ENCODE measurements at places on chromosomes 16 and 17.

- no peak for DNase-seq
Measured at GRCh38 chr17:59347975-59348391, 16.5 kb downstream of the YPEL2 start.

DNA sequence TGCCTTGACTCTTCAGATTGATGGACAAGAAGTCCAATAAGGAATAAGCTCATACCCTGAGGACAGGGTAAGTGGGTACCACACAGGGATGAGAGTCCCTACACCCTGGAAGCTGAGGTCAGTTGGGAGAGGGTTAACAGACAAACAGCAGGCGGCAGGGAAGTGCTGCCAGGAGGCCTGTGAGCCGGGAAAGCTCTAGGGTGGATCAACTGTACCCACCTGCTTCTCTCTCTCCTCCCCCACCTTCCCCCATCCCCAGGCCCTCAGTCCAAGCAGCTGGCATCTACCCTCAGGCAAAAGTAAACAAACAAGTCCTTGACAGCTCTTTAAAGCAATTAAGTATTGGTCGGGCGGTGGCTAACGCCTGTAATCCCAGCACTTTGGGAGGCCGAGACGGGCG lies 20.7 kb upstream of the MYLK3 start:
- DNase-seq: no peak

GRCh38 chr17:45270828-45271418 lies 9.0 kb upstream of the SPATA32 start:
- peak; percentile 40 for DNase-seq

GRCh38 chr17:4412933-4413831 lies 20.6 kb upstream of the SPNS3 start:
- DNase-seq: peak; percentile 74

- no peak for DNase-seq
Measured at GRCh38 chr16:60271025-60271771, 1537.1 kb upstream of the GOT2 start.

GRCh38 chr17:55842405-55843158 lies 91.7 kb downstream of the PCTP start:
- DNase-seq: no peak

DNA sequence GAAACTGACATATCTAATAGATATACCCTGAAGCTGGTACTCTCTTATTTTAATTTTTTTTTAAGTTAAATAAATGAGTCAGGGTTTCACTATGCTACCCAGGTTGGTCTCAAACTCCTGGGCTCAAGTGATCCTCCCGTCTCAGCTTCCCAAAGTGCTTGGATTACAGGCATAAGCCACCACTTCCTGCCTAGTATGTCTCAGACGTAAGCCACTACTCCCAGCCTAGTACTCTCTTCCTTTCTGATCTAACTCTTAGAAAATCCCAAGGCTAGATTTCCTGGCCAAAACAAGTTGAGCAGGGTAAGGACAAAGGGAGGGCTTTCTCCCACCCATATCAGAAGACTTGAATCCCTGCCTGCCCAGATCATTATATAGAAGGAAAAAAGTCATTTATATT lies 33.7 kb downstream of the HOXB1 start:
- no peak for DNase-seq

- no peak for DNase-seq
Measured at GRCh38 chr16:65965628-65966027, 400.9 kb upstream of the CDH5 start.

GRCh38 chr17:17028059-17028877 lies 14.0 kb upstream of the MPRIP start:
- DNase-seq: no peak

DNA sequence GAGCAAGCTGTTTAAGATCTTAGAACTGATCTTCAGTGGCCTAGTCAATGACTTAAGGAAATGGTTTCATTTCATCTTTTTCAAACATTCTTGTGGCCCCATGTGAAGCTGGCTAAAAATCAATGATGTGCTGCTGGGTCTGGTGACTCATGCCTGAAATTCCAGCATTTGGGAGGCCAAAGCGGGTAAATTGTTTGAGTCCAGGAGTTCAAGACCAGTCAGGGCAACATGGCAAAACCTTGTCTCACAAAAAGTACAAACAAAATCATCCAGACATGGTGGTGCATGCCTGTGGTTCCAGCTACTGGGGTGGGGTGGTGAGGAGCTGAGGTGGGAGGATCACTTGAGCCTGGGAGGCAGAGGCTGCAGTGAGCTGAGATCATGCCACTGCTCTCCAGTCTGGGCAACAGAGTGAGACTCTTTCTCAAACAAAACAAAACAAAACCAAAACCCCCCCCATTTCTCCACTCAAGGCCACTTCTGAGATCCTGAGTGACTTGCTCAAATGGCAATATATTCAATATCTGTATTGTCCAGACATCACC lies 17.4 kb upstream of the COL1A1 start:
- DNase-seq: no peak

DNA sequence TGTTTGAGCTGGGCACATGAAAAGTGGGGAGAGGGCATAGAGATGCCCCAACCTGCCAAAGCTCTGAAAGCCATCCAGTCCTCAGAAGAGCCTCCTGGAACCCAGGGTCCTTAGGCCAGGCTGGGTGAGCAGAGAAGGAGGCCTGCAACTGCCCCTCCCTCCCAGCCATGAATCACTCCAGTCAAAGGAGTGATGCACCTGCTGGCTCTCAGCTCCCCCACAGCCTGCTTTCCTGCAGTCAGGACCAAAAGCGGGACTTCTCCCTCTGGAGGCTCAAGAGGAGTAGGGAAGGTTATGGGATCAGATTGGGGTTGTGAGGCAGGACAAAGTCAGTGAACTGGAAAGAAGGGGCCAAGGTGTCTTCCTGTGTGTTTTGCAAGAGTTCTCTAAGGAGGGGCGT lies 145.6 kb downstream of the TMEM132E start:
- no peak for DNase-seq

GRCh38 chr16:88905563-88905962 lies 39.1 kb upstream of the PABPN1L start:
- no peak for DNase-seq

DNA sequence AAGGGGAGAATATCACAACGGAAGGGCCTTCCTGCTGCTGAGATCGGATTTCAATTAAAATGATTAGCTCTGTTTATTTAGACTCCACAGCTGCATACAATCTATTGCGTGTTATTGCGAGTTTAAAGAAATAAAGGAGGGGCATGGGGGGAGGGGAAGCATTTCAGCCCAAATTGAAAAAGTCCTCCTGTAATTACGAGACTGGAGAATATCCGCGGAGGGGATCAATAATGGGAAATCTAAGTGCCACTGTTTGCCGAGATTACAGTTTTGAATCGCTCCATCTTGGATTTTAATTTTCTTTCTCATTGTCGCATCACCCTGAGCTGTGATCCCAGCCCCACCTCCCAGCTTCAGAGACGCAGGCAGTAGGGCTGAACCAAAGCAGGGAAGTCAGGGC lies 15.7 kb upstream of the RPL38 start:
- DNase-seq: no peak

DNA sequence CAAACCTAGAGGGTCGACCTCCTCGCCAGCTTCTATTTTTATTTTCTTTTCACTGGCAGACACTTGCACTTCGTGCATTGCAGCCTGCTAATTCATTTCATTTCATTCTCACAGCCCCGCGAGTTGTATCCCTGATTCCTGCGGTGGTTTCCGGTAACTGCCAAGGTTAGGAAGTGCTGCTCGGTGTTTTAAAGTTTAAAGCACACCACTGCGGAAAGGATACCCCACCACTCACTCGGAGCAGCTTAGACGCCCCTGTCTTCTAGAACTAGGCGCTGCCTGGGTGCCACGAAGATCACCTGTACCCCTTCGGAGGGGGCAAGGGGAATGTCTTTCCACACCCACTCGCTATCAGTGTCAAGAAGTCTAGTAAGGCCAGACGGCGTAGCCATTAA lies 509 bp downstream of the CNEP1R1 start:
- DNase-seq: peak; percentile 13

DNA sequence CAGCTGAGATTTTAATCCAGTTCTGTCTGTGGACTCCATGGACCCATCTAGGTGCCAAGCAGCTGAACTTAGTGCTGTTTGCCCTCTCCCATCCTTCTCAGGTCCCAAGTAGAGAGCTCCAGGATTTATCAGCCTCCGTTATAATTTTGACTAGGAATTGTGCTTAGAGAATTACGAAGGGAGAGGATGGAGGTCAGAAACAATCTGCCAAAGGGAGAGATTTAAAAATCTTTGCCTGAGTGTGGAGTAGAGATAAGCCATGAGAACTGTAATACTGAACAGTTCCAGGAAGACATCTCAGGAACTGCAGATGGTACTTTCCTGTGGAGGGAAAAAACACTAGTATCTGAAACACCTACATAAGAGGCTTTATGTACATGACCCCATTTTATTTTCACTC lies 27.0 kb downstream of the CEP95 start:
- no peak for DNase-seq

GRCh38 chr17:36944553-36944952 lies 4.2 kb upstream of the AATF start:
- DNase-seq: no peak

- DNase-seq: no peak
Measured at GRCh38 chr17:61955619-61956018, 27.8 kb upstream of the INTS2 start.

DNA sequence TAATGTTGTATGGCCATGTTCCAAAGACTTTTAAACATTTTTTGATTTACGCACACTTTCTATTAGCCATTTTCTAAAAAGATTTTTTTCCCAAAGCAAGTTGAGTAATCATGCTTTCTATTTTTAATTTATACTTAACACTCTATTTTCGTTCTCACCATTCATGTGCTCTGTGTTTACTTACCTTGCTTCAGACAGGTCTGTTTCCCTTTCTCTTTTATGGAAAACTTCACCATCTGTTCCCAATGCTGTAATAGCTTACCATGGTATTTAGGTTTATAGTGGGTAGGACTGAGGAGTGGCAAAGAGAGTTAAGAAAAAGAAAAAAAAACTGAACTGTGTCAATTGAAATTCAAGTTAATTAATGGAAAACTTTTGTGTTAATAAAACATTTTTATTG lies 37.5 kb upstream of the KCNJ16 start:
- no peak for DNase-seq

- DNase-seq: peak; percentile 77
Measured at GRCh38 chr17:67452681-67453554, 75.8 kb downstream of the PITPNC1 start.

- DNase-seq: no peak
Measured at GRCh38 chr17:81054881-81055370, 20.0 kb downstream of the BAIAP2 start.

GRCh38 chr16:19165101-19165500 lies 2.9 kb upstream of the SYT17 start:
- no peak for DNase-seq

DNA sequence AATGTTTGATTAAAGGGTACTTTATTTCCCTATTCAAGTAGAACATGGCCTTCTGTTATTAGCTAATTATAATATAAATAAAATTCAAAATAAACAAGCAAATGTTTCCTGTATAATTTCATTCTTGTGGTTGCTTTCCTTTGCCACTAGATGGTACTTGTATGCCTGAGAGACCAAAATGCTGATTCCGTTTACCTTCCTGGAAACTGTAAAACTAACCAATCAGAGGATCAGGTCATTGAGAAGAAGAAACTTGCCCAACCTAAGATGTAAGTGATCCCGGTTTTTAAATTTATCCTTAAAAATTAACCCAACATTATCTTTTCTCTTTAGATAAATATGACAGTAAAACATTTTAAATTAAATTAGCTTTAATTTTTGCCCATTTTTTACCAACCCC lies 8.1 kb upstream of the ABCA5 start:
- no peak for DNase-seq

GRCh38 chr17:62625184-62625869 lies 2.1 kb upstream of the MRC2 start:
- no peak for DNase-seq

- DNase-seq: no peak
Measured at GRCh38 chr17:40168262-40168832, 8.9 kb upstream of the RAPGEFL1 start.

DNA sequence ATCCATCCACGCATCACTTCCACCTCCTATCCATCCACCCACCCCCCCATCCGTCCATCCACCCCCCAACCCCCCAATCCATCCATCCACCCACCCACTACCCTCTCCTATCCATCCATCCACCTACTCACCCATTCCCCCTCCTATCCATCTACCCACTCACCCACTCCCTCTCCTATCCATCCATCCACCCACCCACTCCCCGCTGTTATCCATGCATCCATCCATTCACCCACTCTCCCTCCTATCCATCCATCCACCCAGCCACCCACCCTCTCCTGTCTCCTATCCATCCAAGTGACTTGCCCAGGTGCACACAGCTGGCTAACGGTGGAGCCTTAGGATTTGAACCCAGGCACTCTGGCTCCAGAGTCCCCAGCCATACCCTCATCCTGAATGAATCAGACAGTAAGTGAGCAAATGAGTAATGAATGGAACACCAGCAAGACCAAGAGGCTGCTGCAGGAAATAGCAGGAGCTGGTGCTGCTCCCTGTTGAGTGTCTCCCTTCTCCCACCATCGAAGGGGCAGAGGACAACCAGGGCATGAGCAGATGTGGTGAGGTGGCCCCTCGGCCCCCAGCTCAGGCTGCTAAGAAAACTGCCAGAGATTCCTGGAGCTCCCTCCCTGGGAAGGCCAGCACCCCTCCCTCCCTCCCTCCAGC lies 62.5 kb downstream of the LITAF start:
- DNase-seq: no peak

- no peak for DNase-seq
Measured at GRCh38 chr17:75009139-75009724, 3.2 kb upstream of the MRPL58 start.

DNA sequence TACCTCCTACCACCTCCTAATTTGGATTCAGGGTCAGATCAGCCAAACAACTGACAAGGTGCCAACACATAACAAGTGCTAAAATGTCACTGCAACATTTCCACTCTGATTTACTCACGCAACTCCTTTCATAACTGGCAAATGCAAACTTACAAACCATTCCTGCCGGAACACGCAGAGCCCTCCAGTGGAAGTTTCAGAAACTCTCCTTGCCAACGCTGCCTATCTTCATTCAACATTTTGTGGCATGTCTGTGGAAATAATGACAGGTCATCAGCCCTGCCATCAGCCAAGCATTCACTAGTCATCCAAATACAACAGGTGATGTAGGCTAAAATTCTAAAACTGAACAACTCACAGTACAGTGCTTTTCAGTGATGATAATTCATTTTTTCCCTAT lies 37.7 kb upstream of the OR3A1 start:
- no peak for DNase-seq

All from CD8-positive, alpha-beta memory T cell (primary cell).